ENCODE measurements at places on chromosomes 1 and 21.

DNA sequence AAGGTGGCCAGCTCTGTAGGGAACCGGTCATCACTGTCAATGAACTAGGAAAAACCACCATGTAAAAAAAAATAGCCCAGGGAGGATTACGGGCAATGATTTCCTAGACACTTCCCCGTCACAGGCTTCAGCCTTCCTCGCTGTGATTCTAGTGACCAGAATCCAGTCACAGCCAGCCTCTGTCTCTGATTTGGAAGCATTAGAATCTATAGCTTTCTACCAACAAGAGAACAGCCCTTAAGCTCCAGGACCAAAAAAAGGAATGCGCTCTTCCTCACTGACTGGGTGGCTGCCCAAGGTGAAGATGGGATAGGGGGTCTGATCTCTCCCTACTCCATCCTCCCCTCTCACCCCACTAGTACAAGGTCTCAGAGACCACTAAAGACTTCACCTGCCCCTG, 67.2 kb downstream of the TEX35 start:
- DNase-seq: no peak

DNA sequence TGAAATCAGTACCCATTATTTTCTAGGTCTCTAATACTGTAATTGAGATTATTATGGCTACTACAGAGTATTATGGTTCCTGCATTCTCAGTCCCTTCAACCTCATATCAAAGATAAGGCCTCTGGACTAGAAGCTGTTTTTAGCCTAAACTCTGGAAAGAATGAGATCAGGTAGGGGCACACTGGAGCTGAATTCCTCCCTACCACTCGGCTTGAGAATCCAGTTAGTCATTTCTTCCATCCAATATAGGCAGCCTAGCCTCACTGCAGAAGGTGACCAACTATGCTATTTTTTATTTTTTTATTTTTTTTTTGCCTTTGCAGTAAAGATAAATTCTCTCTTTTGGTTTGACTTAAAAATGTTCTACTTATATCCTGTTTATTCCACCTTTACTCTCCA, 8.0 kb upstream of the HAX1 start:
- DNase-seq: no peak

- DNase-seq: peak; percentile 14
These were observed 15.5 kb downstream of the CAMTA1 start for GRCh38 chr1:6800745-6801144.

- DNase-seq: no peak
These were observed 5.8 kb downstream of the PAFAH2 start for GRCh38 chr1:25991937-25992688.

GRCh38 chr1:184163674-184164465, 112.3 kb downstream of the TSEN15 start:
- no peak for DNase-seq

GRCh38 chr1:38476850-38477178, 382.8 kb downstream of the RRAGC start:
- no peak for DNase-seq

GRCh38 chr1:207028884-207029650, 3.5 kb downstream of the C1orf116 start:
- DNase-seq: no peak

GRCh38 chr1:154614247-154614646, 6.3 kb upstream of the ADAR start:
- no peak for DNase-seq

- no peak for DNase-seq
These were observed 72.0 kb upstream of the FAM20B start for GRCh38 chr1:178953538-178954324.

- DNase-seq: no peak
These were observed 160.9 kb downstream of the PTPRU start for GRCh38 chr1:29397256-29397590.

- DNase-seq: no peak
These were observed 1470.7 kb upstream of the PRMT6 start for GRCh38 chr1:105585791-105586190.

DNA sequence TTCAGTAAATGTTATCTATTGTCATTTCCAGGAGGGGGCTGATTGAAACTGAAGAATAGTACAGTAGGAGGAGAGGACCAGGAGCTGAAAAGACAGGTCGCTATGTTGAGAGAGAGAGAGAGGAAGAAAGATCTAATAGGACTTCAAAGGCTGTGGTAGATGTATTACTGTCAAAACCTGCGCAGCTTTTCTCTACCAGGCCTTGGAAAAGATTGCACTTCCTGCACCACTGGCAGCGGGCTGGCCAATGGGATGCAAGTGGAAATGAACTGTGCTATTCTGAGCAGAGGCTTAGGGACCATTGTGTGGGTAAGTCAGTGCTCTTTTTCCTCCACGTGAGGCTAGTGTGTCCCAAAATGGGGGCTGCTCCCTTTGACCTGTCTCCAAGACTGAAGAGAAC, 47.1 kb downstream of the MDM4 start:
- DNase-seq: no peak

DNA sequence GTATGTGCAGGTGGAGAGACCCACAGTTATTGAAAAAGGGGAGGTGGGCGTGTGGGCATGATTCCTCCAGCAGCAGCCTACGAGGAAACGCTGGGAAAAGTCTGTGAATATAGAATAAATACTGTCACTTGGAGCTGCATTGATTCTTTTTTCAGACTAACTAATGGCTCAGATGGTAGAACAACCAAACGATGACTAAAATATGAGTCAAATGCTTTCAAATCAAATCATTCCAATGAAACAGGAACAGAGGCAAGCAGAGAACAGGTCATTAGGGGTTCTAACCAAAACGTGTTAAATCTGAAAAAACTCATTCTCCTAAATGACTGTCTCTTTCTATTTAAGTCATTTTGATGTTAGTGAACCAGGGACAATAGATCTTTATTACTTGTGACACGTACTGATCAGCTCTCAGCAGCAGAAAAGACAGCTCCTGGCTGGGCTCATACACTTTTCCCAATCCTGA, 35.1 kb upstream of the SEC16B start:
- no peak for DNase-seq

DNA sequence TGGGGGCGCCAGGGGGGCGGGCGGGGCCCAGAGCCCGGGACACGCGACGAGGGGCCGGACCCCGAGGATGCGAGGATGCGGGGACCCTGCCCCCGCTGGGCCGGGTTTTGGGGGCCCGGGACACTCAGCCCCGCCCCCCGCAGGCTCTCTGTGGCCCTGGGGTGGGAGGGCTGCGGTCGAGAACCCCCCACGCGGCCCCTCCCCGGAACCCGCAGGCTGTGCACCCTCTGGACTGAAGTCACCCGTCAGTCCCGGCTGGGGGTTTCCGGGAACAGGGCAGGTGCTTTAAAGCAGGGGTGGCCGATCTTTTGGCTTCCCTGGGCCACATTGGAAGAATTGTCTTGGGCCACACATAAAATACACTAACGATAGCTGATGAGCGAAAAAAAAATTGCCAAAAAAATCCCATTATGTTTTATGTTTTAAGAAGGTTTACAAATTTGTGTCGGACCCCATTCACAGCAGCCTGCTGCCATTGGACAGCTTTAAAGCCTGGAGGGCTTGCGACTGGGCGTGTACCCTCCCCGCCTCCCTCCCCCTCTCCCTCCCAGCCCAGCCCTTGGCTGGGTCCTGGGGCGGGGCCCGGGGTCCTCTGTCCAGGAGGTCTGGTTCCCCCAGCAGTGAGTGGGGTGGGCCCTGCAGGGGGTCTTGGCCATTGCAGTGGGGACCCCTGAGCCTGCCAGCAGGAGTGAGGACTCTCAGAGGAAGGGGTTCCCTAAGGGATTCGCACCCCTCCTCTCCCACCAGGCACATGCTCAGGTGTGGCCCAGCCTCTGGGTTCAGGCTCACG, 21.6 kb upstream of the C1orf159 start:
- DNase-seq: no peak

DNA sequence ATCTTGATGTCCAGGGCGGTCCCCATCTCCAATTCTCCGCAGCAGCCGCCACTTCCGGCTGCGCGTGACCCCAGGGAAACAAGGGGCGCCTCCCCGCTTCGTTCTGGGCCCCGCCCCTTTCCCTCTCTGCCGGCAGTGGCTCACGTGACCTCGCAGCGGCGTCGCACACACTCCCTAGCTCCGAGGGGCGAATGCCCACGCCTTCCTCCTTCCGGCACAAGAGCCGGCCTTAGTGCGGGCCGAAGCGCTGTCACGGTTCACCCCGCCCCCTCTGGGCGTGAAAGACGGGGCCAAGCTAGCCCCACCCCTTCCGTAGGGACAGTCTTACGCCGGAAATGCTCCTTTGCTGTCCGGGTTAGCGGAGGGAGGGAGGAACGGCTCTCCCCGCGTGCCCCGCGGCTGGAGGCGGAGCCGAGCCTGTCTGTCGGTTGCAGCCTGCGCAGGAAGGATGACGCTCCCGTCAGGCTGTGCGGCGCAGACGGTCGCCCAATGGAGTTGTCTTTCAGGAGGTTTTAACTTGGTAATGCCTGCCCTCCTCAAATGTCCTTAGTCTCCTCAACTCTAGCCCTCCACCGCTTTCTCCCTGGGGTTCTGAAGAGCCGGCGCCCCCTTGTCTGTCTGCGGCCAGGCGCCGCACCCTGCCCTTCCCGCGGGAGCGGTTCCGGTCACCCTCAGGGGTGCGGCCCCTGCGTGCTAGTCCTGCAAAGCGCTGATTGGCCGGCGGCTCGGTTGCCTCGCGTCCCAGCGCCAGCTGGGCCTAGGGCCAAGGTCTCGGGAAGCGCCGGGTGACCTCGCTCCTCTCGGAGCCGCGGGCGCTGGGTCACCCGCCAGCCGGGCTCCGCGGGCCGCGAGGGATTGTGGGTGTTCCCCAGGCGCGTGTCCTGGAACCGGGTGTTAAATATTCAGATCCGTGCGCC, at the start of gene VPS26C:
Gene VPS26C, minus strand, starts transcription at position 66 of the 917 bp plus-strand sequence. Its CDS starts 40 bp downstream, at position 26.
- DNase-seq: peak; percentile 98

GRCh38 chr1:179774566-179774965, 31.5 kb downstream of the FAM163A start:
- no peak for DNase-seq

GRCh38 chr1:174165471-174166137, 6.3 kb downstream of the RABGAP1L start:
- no peak for DNase-seq

DNA sequence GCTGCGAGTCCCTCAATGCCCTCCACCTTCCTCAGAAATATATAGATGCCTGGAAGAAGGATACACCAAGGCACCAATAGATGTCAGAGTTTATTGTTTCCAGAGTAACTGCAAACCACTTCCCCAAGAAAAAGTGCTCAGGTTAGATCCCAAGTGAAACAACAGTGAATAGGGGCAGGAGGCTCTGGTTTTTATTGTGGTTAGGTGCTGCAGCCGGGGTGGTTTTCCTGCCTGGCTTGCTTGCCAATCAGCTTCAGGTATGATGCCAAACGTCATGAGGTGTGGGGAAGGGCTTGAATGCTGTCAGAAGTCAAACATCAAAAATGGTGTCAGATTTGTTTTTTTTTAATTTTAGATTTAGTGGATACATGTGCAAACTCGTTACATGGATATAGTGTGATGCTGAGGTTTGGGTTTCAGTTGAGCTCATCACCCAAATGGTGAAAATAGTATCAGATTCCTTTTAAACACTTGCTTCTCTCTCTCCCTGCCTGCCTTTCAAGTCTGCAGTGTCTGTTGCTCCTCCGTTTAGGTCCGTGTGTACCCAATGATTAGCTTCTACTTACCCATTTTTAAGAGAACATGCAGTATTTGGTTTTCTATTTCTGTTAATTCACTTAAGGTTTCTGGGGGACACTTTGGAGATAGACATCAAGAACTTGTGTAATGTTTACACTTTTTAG, 1317.0 kb downstream of the MRPL39 start:
- DNase-seq: no peak

- DNase-seq: no peak
These were observed 38.6 kb downstream of the CAPN2 start for GRCh38 chr1:223750730-223751570.

DNA sequence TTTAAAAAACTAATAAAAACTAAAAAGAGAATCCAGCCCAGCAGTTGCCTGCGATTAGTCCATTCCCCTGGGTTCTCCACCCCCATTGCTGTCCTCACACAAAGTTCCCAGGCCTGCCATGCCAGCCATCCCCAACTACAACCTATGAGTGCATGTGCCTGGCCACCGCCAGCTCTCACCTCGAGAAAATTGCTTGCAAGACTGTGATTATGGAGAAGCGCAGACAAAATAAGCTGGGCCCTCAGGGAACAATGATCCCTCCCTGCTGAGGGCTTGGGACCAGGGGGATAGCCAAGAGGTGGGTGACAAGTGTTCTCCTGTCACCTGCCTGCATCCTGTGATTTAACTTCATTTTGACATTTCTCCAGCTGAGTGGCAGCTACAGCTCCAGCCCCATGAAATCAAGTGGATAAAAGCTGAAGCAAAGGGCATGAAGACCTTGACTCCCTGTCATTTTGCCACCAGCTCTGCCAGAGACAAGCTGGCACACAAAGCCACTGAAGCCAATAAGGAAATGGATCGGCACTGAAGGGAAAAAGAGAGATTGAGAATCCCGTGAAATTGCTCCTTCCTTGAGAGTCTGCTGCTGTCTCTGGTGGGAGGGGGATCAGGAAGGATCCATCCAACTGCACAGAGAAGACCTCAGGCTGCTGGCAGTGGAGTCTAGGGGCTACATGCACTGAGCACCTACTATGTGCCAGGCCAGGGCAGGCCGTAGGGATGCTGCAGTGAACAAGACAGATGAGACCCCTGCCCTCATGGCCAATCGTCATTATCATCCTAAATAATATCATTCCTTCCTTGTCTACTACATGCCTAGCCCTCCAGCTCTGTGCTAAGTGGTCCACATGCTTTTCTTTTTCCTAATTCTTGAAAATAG, 40.7 kb downstream of the MATN1 start:
- no peak for DNase-seq

DNA sequence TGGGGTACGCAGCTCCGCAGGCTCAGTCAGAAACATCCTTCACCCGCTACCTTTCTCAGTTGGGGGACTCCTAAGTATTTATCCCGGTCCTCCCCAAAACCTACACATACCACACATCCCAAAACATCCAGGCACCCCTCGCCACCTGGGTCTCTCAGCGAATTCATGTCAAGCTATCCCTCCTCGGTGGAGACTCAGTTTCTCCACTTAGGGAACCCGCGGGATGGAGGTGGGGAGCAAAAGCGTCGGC, 1.3 kb upstream of the ZBTB7B start:
- no peak for DNase-seq

GRCh38 chr1:239772446-239772845, 319.2 kb upstream of the FMN2 start:
- no peak for DNase-seq
